ENCODE measurements at places on chromosomes 2 and 18. TPM values are rescaled to one million over a fixed set of nuclear protein-coding genes. Genes with fewer than 3 reads are reported as not detected.

DNA sequence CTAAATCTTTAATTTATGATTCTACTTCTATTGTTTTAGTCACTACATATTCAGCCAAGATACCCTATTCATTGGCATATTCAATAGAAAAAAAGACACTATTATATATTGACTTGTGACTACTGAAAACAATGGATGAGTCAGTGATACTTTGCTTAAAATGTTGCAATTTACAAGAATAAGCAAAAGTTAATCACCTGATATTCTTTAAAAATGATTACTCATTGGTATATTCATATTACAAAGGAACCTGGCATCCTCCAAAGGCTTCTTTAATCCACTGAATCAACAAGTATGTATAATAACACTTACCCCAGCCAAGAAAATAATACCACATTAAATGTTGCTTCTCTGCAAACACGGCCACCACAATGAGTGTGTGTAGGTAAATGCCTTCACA lies 87.8 kb downstream of the CALCRL start:
- no peak for DNase-seq

- peak; percentile 9 for DNase-seq
Observed at GRCh38 chr2:239147376-239147775, 253.4 kb downstream of the HDAC4 start.

The AGXT gene
- 0.24 TPM for total RNA-seq

The DYSF gene
- total RNA-seq = 45.8 TPM

- no peak for DNase-seq
Observed at GRCh38 chr18:35582899-35583558, 1.5 kb downstream of the GALNT1 start.

GRCh38 chr18:22233266-22233665 lies 63.9 kb downstream of the GATA6 start:
- no peak for DNase-seq

DNA sequence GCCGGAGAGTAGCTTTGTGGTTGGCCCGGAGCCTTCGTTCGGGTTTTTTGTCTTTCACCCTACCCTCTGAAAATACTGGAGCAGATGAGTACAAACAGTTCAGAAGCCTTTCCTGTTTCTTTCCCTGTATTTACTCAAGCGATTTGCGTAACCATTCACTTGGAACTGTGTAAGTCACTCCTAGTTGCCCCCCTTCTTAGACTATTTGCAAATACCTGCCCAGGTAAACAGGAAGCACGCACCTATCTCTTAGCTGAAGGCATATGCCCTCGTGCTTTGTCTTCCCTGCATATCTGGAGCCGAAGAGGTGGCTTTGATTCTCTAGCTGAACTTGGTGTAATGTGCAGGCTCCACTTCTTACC lies 1.4 kb downstream of the KCNS3 start:
- no peak for DNase-seq

DNA sequence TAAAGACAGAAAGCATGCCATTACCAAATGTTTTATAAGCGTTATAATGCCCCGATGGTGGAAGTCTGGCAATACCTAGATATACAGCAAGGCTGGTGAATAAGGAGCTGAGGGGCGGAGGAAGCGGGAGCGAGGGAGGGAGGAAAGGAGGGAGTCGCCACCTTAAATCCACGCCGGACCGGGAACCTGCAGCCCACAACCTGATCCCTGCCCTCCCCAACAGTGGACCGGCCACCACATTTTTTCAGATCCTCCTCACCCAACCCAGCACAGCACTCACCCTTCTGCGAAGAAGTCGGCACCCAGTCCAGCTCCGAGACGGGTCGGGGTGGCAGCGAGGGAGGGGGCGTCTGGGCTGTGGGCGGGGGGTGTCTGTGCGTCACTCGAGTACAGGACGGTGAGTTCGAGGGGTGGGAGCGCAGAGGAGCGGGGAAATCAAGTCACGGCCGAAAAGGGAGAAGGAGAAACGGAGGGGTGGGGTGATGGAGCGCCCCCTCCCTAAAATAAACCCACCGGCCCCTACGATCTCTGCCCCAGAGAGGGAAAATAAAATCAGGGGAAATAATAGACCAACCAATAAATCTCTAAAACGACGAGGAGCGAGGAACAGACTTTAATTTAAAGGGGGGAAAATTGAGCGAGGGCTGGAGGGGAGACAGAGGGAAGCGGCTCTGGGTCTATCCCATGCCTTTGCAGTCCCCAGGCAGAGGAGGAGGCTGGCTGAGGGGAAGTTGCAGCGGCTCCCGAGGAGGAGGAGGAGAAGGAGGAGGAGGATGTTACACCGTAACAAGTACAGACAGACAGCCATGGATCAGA lies 96.5 kb upstream of the SERTAD2 start:
- DNase-seq = peak; percentile 54

The SNRNP200 gene
- total RNA-seq = 61.5 TPM

DNA sequence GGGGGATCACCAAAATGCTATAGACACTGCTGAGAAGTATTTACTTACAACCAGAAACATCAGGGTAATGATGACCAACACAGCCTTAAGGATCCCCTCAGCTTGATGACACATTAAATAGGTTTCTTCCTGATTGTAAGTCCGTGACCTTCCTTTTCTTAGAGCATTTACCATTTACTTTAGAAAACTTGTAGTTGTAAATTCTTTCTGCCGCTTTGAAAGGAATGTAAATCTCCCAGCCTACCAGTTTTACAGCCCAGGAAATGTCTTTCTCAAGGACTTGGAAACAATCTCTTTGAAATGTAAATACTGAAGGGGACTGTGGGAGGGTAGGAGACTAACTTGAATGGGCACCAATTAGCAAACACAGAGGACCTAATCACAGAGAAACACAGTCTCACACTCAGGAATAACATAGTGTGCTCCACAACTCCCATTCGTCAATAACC lies 278.6 kb downstream of the DSC3 start:
- DNase-seq = no peak

The OTOS gene
- not detected for total RNA-seq

The SIX3 gene
- total RNA-seq = not detected

DNA sequence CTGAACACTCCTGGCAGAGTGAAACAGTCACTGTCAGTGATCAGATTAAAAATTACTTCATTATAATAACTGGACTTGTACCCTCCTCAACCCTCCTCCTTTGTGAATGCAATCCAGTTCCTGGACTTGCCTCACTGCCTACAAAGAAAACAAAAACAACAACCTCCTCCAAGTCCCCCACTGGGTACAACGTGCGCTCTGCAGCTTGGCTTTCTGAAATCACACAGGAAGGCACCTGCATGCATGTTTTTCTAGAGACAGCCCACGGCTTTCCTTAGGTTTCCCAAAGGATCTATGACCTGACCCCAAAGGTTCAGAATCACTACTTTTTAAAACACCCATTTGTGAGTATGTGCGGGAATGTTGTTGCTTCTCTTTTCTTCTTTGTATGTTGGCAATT lies 61.4 kb upstream of the TUBA3E start:
- DNase-seq = no peak

- DNase-seq = no peak
Observed at GRCh38 chr2:46170611-46171350, 126.4 kb upstream of the EPAS1 start.

- DNase-seq = no peak
Observed at GRCh38 chr2:10514743-10515142, 66.6 kb upstream of the ODC1 start.

The SGO2 gene
- 2.2 TPM for total RNA-seq

DNA sequence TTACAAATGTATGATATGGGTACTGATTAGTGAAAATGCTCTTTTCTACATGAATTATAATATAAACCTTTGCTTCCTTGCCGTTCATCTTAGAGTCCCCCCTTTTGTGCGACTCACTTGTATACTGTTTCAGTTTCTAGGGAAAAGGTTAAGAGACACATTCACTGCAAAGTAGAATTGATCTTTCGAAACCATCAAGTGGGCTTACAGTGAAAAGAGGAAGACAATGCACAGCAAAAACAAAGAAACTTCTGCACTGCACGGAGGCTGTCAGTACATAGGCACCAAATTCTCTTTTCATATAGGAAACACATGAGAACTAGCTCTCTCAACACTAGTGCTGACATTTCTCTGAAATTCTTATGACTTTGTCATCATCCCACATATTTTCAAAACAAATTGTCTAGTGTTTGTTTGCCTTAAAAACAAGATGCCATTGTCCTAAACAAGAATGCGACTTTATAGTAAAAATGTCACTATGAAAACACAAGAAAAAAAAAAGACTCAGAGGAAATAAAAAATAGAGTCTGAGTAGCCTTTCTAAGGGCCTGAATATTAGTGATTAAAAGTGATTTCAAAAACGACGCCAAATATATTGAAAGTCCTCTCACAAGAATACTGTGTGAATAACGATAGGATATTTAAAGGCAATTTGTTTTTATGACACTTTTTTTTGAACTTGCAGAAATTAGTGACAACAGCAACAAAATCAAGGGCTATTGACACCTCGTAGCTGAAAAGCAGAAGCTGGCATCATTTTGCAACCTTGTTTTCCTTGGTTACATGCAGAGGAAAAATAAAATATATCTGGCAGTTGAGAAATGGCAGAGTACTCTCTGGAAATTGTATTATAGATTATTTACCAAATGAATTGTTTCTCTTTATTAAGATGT lies 827.0 kb downstream of the BCL11A start:
- no peak for DNase-seq

GRCh38 chr2:240384711-240385450 lies 50.6 kb upstream of the GPC1 start:
- peak; percentile 7 for DNase-seq

- DNase-seq = peak; percentile 48
Observed at GRCh38 chr2:9765611-9766531, 77.4 kb upstream of the TAF1B start.

GRCh38 chr2:67516899-67517530 lies 119.9 kb downstream of the ETAA1 start:
- no peak for DNase-seq

DNA sequence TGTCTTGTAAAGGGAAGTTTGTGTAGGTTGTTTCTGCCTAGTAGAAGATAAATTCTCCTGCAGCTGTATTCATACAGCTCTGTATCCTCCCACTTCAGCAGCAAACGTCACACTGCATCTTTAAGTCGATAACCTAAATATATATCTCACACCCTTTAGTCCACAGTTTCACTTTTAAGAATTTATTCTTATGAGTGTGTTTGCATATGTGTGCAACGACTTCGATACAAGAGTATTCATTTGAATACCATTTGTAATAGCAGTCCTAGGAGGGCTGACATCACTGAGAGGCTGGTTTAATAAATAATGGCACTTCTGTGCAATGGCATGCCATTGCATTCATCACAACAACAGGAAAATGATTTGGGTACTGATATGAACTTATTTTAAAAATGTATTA lies 63.8 kb upstream of the MSH6 start:
- no peak for DNase-seq

DNA sequence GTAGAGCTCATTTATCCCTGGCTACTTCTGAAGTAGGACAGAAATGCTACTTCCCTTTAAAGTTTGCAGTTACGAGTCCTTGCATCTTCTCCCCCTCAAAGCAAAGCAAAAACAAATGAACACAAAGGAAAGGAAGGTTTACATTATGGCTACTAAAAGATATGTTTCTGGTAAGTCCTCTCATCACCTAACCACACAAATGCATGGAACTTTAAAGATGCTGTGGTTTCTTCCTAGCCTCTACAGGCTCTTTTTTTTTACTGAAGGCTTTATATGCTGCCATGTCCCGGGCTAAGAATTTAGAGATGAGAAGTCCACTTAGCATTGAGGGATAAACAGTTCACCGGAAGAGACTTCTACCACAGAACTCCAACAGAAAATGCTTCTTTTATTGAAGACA lies 291.2 kb downstream of the SS18 start:
- no peak for DNase-seq

The REG3A gene
- total RNA-seq = not detected

DNA sequence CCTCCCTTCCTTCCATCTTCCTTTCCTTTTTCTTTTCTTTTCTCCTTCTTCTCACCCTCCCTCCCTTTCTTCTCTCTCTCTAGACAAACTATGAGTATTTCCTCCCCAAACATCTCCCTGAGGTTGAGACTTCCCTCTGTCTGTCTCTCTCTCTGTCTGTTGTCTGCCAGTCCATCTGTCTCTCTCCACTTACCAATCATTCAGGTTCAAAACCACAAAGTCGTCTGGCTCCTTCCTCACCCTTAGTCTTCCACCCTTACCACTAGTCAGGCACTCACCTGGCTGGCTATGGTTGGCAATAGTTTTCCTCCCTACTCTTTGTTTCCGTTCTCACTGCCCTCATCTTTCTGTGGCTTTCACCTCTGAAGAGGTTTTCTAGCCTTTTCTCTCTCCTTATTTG lies 12.9 kb downstream of the CCL20 start:
- no peak for DNase-seq

The CXCR4 gene
- total RNA-seq = 4.4 TPM

The ZSWIM2 gene
- total RNA-seq = not detected

DNA sequence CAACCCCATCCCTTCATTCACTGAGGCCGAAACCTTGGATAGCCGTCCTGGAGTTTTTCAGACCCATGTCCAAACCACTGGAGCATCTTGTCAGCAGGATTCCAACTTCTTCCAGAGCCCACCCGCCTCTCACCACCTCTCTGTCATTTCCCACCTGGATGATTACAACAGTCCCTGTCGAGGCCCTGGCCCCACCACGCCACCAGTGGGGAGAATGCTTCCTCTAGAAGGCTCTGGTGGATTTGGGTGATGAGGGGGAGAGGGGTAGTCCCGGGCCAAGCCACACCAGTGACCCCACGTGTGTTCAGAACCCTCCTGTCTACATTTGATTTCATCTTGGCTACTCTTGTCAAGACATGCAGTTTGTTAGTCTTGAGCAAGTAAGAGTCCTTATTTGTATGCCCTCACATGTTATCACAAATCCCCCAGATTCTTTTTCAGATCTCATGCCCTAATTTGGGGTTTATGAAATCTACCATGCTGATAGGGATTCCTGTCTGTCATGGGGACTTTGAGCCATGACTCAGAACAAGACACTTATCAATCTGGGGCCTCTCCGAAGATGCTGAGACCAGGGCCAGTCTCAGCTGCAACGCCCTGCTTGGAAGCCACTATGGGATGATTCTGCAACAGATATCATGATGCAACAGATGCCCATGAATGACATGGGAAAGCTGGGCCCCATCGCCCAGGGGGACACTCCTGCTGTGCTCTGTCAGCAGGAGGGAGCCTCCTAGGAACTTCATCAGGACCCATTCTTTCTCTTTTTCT lies 186.1 kb downstream of the ZFP36L2 start:
- DNase-seq = no peak

DNA sequence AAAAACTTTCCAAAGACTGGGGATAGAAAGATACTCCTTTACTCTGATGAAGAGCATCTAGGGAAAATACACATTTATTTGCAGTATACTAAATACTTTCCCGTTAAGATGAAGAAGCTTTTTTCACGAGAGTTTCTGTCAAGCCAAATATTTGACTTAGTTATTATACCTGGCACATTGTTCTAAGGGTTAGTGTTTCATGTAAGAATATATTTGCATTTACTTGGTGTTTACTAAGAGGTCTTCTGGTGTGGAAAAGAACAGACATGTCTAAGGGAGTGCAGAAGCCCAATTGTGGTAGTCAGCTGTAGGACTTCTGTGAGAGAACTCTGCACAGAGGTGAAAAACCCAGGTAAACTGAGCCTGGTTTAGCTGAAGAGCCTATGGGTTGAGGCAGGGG lies 457.6 kb upstream of the SOX11 start:
- DNase-seq = no peak

The UGT1A5 gene
- total RNA-seq = not detected

GRCh38 chr2:66865161-66865560 lies 430.2 kb downstream of the MEIS1 start:
- DNase-seq = no peak

GRCh38 chr2:11160731-11161455 lies 5.6 kb downstream of the SLC66A3 start:
- no peak for DNase-seq

Measured in left cardiac atrium (tissue), 4 donors.